ENCODE measurements at places on chromosomes 1 and 21.

DNA sequence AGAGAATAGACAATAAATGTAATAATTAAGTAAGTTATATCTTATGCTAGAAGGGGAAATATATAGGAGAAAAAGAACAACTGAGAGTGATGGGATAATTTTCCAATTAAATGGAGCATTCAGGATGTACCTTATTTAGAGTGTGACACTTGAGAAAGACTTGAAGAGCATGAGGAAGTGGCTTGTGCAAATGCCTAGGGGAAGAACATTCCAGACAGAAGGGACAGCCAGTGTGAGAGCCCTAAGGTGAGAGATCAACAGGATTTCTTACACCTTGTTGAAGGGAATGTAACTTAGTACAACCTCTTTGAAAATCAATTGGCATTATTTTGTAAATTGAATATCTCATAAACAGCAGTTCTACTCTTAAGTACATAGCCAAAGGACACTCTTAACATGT, 28.8 kb upstream of the TSPAN2 start:
- no peak for DNase-seq

- DNase-seq = no peak
Measured at GRCh38 chr1:17654519-17654918, 100.6 kb upstream of the ACTL8 start.

DNA sequence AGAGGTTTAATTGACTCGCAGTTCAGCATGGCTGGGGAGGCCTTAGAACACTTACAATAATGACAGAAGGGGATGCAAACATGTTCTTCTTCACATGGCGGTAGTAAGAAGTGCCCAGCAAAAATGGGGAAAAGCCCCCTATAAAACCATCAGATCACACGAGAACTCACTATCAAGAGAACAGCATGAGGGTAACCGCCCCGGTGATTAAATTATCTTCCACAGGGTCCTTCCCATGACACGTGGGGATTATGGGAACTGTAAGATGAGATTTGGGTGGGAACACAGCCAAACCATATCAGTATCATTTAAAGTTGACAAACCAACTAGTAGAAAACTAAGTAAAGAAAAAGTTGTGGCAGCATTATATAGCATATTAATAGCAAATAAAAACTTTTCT, 71.3 kb upstream of the DNAJC6 start:
- DNase-seq = no peak

DNA sequence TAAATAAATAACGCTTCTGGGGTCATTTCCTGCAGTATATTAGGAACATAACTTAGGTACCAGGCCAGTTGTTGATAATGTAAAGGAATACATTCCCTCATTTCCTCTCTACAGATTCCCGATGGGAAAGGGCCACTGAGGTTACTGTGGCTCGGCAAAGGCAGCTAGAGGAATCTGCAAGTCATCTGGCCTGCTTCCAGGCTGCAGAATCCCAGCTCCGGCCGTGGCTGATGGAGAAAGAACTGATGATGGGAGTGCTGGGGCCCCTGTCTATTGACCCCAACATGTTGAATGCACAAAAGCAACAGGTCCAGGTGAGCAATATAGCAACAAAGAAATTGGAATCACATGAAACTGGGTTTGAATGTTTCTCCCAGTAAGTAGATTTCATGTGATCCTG, 109.6 kb upstream of the BMP8A start:
- DNase-seq = no peak

Measured in fibroblast of skin of right quadriceps (primary cell).